Fibroblast of the conjunctiva (primary cell): ENCODE measurements at places on chromosomes 6 and 20.
A peak's percentile ranks its signal among the peaks of the same experiment; 100 is the strongest.

DNA sequence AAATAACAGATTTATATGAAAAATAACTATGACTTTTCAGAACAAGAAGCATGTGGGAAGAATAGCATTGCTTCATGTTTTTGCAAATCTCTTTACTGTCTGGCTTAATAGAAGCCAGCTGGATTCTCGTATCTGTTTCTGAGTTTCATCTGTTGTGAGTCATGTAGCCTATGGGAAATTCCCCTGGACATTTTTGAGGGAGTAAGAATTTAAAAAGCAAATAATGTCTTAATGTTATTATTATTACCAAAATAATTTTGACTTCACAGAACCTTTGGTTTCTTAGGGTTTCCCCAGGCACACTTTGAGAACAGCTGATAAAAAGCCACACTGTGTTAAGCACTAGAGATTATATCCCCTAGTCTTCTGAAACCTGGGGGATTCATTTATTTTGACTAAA lies 75.8 kb downstream of the SYCP2L start:
- peak; percentile 73 for DNase-seq

GRCh38 chr6:109013656-109014305 lies 80.9 kb downstream of the SESN1 start:
- no peak for DNase-seq

DNA sequence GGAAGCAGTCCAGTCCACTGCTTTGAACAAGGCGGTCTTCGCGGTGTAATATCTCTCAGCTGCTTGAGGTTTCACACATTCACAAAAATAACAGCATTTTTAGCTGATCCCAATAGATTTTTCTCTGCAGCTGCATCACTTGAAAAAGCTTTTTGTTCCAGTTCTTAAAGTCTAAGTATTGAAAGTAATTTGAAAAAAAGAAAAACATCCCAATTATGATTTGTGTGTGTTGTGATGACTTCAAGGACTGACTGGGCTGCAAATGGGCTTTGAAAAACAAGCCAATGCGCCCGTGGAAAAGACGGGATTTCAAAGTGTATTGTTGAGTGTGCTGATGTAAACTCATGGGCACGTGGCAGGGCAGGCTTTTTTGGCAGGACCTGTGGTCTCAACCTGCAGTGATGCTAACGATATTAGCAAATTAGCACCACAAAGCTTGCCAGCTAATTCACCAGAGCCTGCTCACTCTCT lies 151.1 kb downstream of the TMEM242 start:
- no peak for DNase-seq

- DNase-seq = no peak
These were observed 57.8 kb downstream of the POPDC3 start for GRCh38 chr6:105121981-105122380.

- no peak for DNase-seq
These were observed 119.9 kb downstream of the RNF144B start for GRCh38 chr6:18507018-18507415.

DNA sequence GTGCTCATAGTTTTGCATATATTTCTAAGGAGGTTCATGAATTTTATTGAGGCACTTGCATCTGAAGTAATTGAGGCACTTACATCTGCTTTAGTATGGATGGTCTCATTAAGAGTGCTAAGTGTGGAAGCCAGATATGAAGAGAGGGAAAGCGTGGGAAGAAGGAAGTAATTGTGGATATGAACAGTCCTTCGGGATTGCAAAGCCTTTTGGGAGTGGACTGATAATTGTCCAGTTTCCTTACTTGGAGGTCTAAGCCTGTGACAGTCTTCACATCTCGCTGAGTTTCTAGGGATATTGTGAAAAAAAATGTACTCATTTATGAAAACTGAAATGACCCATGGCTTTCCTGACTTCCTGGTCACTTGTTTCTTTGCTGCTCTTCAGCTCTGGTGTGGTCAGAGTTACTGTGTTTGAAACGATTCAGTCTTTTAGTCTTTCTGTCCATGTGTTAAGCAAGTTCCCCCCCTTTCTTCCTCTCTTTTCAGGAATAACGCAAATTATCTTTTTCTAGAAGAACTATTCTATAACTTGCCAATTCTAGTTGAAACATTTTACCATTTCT lies 137.3 kb downstream of the ZFAND3 start:
- no peak for DNase-seq

DNA sequence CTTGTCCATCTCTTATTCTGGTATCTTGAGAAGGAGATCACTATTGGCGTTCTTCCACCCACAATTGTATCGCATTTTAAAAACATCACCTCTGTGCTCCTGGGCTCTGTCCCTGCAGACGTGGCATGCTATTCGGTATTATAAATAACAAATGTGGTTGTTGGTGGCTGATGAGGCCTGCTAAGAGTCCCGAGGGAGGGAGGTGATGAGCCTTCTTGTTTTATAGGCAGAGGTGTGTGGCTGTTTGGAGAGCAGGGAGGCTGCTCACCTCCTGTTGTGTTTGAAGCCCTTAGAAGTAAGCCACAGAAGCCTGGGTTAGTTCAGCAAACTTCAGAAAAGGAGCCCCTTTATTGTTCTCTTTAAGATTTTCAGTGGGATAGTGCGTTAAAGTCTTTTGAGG lies 15.6 kb downstream of the MANBAL start:
- no peak for DNase-seq

- no peak for DNase-seq
These were observed 272.7 kb upstream of the FOXQ1 start for GRCh38 chr6:1039191-1039590.

GRCh38 chr6:157563611-157564284 lies 182.8 kb downstream of the ZDHHC14 start:
- DNase-seq = no peak

- no peak for DNase-seq
These were observed 456.9 kb upstream of the MAP3K7 start for GRCh38 chr6:91043751-91044150.

GRCh38 chr6:129671442-129672340 lies 38.3 kb downstream of the ARHGAP18 start:
- DNase-seq = no peak
